Stimulated activated CD8-positive, alpha-beta memory T cell treated with anti-CD3 and anti-CD28 coated beads, Interleukin-15, amount 100 ng/mL, for 4 hours (primary cell): ENCODE measurements at places on chromosomes 4 and X.

- DNase-seq, result no peak
Observed at GRCh38 chr4:139625482-139625881, 40.1 kb upstream of the MGST2 start.

DNA sequence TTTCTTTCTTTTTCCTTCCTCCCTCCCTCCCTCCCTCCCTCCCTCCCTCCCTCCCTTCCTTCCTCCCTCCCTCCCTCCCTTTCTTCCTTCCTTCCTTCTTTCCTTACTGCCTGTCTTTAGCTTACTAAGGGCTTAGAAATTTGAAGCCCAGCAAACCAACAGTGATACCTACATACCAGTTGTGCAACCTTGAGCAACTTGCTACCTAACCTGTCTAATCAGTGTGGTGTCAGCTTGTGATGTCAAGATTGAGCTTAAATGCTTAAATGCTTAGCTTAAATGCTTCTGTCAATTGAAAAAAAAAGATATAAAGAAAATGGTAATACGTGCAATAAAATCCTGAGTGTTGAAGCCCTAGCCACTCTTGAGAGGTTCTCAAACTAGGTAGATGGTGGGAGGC is 728.6 kb downstream of the TRIML1 start:
- DNase-seq, result no peak

DNA sequence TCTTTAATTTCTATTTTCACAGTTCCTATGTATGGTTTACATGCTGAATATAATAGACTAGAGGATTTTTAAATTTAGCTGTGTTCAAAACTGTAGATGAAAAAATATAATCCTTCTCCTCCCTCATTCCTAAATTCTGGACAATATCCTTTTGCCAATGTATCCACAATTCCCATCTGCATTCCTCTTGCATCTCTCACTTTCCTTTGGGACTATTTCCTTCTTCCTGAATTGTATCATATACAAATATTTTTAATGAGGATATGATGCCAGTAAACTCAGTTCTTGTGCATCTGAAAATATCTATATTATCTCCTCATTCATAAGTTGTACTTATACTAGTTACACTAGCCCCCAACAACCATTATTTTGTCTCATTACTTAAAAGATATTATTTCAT is 46.7 kb downstream of the DDX60L start:
- DNase-seq, result no peak

GRCh38 chrX:100674705-100675104 is 30.7 kb downstream of the SRPX2 start:
- DNase-seq, result no peak

- DNase-seq, result no peak
Observed at GRCh38 chr4:176498617-176499256, 179.0 kb downstream of the SPCS3 start.

- DNase-seq, result no peak
Observed at GRCh38 chr4:158128540-158128939, 44.3 kb downstream of the GASK1B start.

GRCh38 chr4:104815665-104816064 is 321.0 kb upstream of the CXXC4 start:
- no peak for DNase-seq

DNA sequence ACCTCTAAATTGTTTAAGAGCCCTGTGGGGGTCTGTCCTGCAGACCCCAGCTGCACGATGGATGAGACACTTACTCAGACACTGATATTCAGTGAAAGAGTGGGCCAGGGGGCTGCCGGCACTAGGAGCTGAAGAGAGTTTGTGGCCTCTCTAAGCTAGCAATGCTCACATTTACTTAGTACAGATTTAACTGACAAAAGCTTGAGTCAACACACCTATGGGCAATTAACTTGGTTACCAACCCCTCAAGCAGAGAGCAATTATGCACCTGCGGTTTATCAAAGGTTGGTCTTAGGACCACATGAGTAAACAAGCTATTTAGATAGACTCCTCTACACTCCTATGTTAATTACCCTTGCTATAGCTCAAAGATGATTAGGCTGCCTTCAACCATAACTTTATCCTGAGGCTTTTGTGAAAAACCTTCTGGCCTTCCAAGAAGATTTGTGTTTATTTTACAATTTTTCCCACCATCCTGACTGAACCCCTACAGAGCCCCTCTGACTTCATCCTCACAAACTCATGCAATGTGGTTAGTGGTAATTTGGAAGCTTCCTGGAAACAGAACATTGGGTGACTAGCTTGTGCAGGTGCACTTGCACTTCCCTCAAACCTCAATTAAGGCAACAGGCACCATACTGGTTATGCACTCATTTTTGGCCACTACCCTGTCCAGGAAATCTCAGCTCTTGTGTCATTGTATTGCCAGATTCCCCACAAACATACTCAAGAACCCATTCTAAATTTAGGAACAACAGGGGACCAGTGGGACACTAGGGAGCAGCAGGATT is 234.4 kb upstream of the ITM2A start:
- no peak for DNase-seq

DNA sequence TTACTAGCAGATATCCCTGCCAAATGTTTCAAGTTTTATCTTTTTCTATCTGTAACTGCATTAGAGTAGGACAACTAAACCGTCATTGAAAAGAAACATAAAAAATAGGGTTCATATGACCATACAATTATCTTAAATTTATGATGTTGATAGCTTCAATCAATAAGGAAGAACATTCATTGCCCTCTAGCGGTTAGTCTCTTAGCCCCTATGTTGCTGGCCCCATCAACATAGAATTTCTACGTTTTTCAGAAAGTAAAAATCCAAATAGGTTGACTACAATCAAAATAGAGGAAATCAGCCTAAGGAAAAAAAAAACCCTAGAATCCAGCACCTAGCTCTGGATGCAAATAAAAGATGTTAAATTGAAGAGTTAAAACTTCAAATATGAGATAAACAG is 225.1 kb upstream of the ITM2A start:
- DNase-seq, result no peak

GRCh38 chr4:166913926-166914325 is 320.4 kb downstream of the SPOCK3 start:
- DNase-seq, result no peak

GRCh38 chr4:153154007-153154975 is 50.0 kb upstream of the TRIM2 start:
- DNase-seq, result no peak

DNA sequence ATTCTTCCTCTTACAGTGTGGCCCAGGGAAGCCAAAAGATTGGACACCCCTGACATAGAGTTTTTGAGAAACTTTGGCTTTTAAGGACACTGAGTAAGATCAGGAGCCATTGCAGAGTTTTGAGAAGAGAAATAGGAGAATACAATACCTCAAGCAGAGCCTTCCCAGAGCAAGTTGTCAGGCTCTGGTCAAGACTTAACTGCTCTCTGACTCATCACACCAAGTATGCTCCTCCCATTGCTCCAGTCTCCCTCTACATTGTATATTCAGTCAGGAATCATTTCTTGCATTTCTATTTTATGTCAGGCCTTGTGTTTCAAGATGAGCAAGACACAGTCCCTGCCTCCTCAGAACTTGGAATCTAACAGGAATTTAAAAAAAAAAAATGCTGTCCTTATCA is 176.4 kb upstream of the FMR1 start:
- no peak for DNase-seq

- DNase-seq, result no peak
Observed at GRCh38 chrX:140141444-140142029, 176.2 kb upstream of the CXorf66 start.

DNA sequence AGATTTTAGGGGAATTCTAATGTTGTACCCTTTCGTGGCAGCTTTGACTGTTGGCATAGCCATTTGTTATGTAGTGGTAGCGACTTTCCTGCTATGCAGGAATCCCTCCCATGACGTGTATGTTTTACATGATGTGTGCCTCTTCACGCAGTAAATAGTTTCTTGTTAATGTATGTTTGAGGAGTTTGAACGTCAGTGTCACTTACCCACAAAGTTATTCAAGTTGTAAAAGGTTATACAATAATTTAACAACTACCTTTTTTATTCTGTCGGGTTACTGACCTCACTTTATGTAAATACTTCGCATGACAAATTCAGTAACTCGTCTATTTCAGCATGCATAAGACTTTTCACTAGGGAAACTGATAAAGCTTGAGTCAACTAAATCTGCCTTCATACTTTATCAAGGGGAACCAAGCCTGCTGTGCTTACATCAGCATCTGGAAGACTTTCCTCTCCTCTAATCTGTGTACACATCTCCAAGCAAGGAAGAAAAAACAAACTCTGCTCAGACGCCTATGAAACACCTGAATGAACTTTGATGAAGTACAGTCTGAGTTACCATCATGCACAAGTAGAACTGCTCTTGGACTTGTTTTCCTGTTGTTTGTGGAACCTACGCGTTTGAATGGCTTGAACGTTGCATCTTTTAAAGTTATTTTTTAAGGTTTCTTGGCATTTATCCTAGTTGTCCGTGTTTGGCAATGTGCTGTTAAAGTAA is 61.2 kb downstream of the SLC9A6 start:
- no peak for DNase-seq

DNA sequence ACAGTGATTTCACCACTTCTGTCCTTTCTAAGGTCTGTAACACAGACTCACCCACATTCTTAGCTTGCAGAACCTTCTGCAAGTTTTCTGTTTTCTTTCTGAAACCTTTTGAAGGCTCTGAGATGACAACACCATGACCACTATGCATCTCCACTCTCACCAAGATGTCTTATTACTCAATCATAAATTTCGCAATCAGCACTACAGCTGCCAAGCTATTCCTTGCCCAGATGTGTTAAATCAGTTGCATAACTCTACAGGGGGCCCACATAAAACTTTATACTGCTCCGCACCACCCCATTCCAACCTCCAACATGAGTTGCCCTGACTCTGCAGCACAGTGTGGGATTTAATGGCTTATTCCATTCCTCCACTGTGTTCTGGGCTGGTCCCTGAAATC is 229.9 kb downstream of the COL25A1 start:
- no peak for DNase-seq

GRCh38 chrX:65635378-65635777 is 32.1 kb upstream of the MSN start:
- no peak for DNase-seq

DNA sequence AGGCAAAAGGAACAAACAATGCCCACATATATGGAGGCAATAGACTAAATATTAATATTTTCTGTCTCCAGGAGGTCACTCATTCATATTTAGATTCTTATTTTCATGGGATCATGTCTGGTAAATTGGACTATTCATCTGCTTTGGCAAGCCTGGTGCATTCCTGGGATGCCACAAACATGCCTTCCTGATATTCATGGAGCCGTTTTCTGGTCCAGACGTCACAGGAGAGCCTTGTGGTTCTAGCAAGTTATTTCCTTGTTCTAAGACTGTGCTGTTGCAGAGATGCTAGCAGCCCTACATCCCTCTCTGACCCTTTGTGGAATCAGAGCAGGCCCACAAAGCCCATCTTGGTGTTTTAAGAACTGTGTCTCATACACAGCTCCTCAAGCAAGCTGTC is 16.1 kb upstream of the EXOSC9 start:
- DNase-seq, result no peak

GRCh38 chrX:123392921-123393320 is 208.8 kb downstream of the GRIA3 start:
- no peak for DNase-seq

- DNase-seq, result no peak
Observed at GRCh38 chr4:54101190-54102041, 1.5 kb downstream of the GSX2 start.

GRCh38 chrX:23515028-23515427 is 152.3 kb upstream of the PRDX4 start:
- DNase-seq, result no peak

DNA sequence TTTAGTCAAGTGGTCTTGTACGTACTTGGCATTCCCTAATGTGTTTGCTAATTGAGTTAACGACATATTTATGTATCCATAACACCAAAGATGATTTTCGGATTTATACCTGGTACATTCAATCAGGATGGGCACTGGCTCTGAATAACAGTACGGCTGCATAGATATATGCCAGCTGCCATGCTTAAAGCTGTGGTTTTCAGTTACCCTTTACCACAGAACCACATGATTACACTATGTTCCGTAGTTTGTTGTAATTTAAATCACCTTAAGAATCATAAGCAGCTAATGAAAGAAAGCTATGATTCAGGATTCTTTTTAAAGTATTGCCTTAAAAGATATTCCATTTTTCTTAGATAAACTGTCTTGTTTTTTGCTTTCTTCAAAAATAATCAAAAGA is 53.6 kb downstream of the FIP1L1 start:
- DNase-seq, result no peak

- no peak for DNase-seq
Observed at GRCh38 chr4:95549246-95550114, 707 bp upstream of the UNC5C start.

DNA sequence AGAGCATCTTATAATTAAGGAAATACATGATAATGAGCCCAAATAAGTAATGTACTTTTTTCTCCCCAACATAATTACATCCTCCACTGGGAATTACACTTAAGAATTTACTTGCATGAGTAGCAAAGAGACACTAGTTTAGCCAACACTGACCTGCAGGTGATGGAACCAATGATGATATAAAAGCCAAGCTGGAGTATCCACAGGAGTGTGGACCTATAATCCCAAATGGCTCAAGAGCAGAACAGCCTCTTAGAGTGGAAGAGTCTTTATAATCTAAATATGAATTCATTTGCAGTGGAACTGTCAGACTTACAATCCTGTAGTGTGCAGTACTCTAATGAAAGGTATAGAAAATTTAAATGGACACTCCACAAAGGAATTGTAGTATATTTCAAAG is 22.2 kb downstream of the WDR19 start:
- no peak for DNase-seq

DNA sequence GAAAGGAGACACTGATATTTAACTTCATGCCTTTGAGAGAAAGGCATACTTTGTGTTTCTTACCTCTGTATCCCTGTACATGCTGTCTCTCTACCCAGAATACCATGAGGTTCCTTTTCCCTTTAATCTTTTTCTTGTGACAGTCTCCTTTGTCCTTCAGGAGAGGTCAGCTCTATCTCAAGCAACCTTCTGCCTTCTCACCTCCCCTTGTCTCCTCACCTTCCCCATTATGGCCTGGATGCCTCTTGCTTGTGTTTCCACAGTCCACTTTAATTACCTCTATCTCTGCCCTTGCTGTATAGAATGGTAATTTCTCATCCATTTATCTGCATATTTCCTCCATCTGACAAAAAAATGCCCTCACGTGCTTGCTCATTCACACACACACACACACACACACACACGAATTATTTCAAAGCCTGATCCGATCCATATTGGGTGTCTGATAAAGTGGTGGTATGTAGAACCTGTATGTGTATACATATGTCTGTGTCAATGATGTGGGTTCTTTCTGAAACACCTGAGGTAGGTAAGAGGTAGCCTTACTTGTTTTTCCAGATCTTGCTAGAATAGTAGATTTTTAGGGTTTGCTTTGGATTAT is 28.5 kb downstream of the MSN start:
- no peak for DNase-seq

GRCh38 chrX:14775416-14775815 is 97.5 kb downstream of the FANCB start:
- DNase-seq, result no peak
